ENCODE measurements at places on chromosomes 1 and 21. TPM values are rescaled to one million over a fixed set of nuclear protein-coding genes. Genes with fewer than 3 reads are reported as not detected.

The LRRC71 gene
- not detected for total RNA-seq

The CHI3L1 gene
- total RNA-seq: not detected

The TADA1 gene
- 16.6 TPM for total RNA-seq

The VWA5B1 gene
- not detected for total RNA-seq

The PRAMEF20 gene
- not detected for total RNA-seq

The OVAAL gene
- total RNA-seq: not detected

The CYP4Z1 gene
- total RNA-seq: not detected

- DNase-seq: no peak
Observed at GRCh38 chr1:236315518-236315917, 33.8 kb upstream of the ERO1B start.

GRCh38 chr1:157124855-157125254, 13.3 kb downstream of the ETV3 start:
- no peak for DNase-seq

DNA sequence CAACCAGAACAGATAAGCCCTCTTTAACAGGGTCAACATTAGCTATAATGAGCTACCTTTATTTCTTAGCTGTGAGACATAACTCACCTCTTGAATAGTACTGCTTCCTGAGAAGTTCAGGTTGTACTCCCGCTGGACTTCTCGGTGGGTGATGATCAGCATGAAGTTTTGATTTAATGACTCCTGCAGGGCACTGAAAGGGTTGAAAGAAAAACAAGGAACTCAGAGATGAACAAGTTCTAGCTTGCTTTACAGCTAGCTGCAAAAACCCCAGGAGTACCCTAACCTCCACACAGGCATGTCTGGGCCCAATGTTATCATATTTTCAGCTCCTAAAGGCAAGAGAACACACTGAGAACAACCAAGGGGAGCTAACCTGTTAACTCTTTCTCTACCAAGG, 254.4 kb downstream of the FAF1 start:
- DNase-seq: no peak

DNA sequence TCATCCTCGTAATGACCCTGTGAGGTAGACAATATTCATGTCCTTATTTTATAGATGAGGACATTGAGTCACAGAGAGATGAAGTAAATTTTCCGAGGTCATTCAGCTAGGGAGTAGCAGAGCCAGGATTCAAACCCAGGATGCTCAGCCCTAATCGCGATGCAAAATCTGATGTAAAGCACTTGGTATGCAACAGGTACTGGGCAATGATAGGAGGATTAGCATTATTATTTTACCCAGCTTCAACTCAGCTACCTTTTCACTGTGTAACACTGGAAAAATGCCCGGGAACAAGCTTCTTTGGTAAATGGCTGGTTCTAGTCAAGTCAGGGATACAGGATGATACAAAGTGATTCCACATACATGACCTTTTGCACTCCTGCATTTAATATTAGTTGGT, 88.7 kb downstream of the ATP1A1 start:
- DNase-seq: no peak

GRCh38 chr1:232477728-232478127, 152.2 kb downstream of the SIPA1L2 start:
- DNase-seq: no peak

- no peak for DNase-seq
Observed at GRCh38 chr1:43274125-43274803, 4.5 kb downstream of the TMEM125 start.

DNA sequence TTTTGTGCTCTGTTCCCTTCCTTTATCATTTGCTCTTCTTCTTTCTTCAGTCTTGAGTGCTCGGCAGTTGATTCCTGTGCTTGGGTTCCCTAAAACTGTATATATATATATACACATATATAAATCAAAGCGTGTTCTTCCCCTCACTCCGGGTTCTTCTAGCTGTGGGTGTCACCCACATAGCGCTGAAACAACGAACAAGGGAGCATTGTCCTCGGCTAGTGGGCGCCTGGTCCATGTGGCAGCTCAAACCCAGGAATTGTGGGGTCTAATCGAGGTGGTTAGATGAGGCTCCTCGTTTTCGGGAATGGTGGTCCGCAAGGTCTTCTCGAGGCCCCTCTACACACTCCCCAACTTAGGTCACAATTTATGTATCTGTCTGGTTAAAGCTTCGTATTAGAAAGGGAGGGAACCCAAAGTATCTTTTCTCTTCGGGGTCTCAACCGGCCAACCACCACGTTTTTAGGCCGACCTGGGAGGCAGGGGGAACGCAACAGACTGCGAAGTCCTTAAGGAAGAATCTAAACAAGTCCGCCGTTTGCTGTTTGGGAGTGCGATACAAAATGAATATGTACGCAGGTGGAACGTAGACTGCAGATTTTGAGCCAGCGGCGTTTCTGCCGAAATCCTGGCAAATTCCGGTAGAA, 504 bp upstream of the SDHC start:
- no peak for DNase-seq

DNA sequence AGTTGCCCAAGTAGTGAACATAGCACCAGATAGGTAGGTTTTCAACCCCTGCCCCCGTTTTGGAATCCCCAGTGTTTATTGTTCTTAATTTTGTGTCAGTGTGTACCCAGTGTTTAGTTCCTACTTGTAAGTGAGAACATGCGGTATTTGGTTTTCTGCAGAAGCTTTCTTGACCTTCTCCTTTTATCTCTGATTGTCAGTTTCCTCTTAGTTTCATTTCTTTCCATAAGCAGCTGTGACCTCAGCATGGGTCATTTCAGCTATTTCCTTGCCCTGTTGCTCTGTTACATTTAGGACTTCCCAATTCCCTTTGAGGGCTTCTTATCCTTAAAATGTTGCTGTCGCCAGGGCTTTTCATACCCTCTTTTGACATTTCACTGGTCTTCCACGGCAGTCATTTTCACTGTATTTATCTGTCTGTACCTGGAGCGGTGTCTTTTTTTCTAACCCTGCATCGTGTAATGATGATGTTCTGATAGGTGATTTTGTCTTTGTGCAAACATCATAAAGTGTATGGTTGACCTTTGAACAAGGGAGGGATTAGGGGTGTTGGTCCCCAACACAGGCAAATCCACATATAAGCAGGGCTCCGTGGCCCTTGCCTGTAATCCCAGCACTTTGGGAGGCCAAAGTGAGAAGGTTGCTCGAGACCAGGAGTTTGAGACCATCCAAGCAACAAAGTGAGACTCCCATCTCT, 15.0 kb downstream of the ITSN1 start:
- no peak for DNase-seq

- no peak for DNase-seq
Observed at GRCh38 chr21:34061983-34062382, 11.4 kb upstream of the MRPS6 start.

- no peak for DNase-seq
Observed at GRCh38 chr1:39507230-39507928, 15.9 kb downstream of the BMP8A start.

DNA sequence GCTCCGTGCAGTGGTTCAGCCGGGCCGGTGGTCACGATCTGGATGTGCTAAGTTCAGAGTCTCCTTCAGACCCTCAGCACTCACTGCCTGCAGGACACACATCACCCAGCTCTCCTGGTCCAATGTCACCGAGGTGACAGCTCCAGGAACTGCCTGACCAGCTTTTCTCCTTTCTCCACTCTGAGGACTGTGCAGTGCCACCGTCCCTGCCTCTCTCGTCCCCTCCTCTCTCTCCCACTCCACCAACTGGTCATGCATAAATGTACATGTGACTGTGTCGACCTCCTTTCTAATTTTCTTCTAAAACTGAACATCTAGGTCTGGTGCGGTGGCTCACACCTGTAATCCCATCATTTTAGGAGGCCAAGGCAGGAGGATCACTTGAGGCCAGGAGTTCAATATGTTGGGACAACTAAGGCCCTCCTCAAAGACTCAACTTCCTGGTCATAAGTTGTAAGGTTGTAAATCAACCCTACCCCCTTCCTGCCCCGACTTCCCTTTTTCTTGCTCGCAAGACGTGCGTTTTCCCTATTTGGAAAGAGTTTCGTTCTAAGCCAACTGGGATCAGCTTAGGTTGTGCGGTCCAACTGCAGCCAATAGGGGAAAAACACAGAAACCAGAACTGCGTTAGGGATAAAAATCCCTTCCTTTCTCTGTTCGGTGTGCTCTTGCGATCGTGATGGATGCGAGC, 53.1 kb downstream of the MEGF6 start:
- no peak for DNase-seq

DNA sequence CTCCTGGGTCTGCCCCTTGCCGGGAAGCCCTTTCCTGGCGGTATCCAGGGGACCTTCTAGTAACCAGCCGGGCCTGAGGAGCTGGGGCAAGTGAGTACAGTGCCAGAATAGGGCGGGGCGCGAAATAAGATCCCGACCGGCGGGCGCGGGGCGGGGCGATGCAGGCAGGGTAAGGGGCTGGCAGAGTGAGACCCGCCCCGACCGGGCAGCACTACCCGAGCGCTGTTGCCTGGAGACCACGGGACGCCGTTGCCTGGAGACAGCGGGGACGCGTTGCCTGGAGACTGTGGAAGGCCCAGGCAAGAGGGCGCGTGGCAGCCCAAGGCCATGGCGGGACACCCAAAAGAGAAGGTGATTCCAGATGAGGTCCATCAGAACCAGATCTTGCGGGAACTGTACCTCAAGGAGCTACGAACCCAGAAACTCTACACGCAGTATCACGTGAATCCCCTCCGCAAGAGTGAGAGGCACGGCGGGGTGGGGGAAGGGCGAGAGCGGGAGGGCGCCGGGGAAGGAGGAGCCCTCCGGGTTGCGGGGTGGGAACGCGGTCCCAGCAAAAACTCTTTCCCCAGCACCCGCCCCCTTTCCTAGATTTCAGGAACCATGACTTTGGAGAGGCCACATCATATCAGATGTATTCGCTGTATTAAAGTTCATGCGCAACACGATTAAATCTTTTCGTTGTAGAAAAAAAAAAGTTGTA, 24.3 kb downstream of the EBNA1BP2 start:
- peak; percentile 15 for DNase-seq

DNA sequence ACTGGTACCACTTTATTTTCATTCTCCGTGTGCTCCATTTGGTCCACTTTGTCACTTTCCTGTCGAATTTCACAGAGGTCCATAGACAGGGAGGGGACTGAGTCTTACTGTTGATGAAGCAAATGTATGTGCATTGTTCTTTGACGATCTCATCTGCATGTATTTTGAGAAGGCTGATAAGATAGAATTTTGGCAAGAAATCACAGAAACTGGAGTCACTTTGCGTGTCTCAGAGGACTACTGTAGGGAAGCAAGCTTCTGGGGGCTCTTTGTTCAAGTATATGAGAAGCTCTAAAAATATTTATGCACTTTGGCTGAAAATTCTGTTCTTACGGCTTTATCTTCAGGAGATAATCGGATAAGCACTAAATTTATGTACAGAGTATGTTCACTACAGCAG, 78.1 kb downstream of the PCBP3 start:
- no peak for DNase-seq

DNA sequence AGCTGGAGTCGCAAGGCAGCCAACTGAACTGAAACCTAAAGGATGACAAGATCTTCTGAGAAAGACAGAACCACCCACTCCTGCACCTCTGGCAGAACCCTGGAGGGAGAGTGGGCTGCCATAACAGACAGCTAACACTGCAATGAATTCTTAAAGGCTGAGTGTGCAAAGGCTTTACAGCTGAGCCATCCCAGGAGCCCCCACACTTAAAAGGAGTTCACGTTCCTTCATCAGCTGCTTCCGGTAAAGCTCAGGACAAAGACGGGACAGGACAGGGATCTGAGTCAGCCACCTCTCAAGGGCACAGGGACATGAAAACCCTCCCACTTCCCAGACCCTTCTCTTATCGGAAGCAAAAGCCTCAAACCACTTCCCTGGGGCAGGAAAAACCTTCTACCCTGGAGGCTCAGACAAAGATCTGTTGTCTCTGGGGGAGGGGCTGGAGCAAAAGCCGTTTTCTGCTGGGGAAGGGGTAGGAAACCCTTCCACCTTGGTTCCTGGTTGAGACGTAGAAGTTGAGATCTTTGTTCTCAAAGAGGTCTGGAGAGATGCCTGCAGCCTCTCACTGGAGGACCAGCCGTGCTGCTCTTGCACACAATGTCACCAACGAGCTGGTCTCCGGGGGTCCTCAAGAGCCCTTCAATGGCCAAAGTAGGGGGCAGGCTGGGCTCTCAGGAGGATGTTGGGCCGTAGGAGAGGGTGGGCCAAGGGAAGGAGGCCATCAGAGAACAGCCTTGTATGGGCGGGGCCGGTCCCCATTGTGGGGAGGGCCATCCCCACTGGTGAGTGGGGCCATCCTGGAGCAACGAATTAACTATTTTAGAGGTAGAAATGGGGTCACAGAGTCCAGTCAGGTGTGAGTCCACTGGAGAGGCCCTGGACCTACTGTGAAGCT, 452.4 kb downstream of the PTPRU start:
- DNase-seq: no peak

DNA sequence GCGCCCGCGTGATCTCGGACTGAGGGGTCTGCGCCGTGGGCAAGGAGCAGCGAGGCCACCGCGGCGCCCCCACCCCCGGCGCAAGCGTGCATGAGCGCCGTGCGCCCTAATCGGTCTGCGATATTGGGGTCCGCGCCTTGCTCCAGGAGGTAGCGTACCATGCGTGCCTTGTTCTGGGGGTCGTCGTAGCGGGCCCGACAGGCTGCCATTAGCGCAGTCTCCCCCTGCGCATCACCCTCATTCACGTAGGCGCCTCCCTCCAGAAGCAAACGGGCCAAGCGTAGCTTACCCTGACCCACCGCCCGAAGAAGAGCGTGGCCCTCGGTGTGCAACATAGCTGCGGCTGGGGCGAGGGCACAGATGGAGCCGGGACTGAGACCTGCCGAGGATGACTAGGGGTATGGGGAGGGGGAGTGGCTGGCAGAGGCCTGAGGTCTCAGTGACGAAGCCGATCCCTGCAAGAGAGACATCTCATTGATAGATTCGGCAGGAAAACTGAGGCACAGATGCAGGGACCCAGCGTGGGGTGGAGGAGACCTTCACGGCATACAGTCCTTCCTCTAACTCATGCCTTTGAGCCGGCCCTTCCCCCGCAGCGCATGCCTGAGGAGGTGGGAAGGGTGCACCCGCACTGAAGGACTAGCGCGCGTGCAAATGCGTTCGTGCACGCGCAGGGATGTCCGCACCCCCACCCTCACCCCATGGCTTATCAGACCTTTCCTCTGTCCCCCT, 2.8 kb downstream of the ANKRD34A start:
- DNase-seq: peak; percentile 30

GRCh38 chr1:81225789-81226602, 574.7 kb upstream of the ADGRL2 start:
- DNase-seq: no peak

DNA sequence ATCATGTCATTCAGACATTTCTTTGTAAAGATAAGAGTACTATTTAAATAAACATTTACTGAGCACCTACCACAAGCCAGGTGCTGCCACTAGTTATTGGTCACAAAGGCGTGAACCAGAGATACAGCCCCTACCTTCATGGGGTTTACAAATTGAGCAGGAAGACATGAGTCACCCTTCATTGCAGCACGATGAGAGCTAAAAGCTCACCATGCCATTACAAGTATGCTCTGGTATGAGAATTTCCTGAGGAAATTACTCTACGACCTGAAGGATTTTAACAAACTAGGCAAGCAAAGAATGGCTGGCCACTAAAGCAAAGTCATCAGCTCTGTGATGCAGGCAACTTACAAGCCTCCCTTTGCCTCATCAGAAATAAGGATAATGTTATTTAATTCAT, 346.8 kb downstream of the BRINP2 start:
- DNase-seq: no peak

Measured in naive thymus-derived CD8-positive, alpha-beta T cell (primary cell).